ENCODE measurements at places on chromosomes 16 and 17. TPM values are rescaled to one million over a fixed set of nuclear protein-coding genes. Genes with fewer than 3 reads are reported as not detected.

- DNase-seq = no peak
These were observed 14.1 kb downstream of the KCNJ12 start for GRCh38 chr17:21390294-21390693.

GRCh38 chr17:19753661-19754463 is 5.8 kb upstream of the ALDH3A1 start:
- no peak for DNase-seq

DNA sequence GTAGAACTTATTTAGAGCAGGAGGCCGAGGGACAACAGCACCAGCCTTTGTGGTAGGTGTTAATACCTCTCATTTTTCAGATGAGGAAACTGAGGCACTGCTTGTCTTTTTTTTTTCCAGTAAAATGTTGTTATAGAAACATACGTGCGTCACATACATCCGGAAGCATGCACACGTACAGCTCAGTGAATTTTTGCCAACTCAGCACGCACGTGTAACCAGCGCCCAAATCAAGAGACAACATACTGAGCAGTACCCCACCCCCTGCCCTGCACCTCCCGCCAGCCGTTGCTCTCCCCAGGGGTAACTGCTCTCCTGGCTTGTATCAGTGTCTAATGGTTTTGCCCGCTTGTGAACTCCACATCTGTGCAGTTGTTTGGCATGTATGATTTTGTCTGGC is 92.0 kb downstream of the CMIP start:
- DNase-seq = no peak

DNA sequence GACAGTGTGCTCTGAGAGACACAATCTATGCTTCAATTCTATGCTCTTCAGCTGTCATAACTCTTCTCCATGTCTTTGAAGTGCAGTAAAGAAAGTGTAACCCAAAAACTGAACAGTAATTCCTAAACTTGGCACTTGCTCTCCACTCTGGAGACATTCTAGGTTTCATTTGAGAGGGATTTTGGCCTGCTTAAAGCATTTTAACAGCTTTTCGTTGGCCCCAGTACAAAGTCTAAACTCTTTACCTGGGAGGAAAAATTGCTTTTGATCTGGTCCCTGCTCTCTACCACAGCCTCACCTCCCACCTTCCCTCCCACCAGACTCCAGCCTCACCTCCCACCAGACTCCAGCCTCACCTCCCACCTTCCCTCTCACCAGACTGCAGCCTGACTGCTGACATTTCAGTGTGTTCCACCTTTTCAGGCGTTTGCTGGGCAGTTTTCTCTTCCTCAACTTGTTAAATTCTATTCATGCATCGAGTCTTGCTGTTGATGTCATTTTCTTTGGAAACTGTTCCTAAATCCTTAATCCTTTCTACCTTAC is 132.6 kb downstream of the RPTOR start:
- no peak for DNase-seq

The LGALS9 gene
- 142 TPM for polyA plus RNA-seq

The TRPV2 gene
- polyA plus RNA-seq = 94.4 TPM
